ENCODE measurements at places on chromosomes 2 and 18.
A peak's percentile ranks its signal among the peaks of the same experiment; 100 is the strongest.

DNA sequence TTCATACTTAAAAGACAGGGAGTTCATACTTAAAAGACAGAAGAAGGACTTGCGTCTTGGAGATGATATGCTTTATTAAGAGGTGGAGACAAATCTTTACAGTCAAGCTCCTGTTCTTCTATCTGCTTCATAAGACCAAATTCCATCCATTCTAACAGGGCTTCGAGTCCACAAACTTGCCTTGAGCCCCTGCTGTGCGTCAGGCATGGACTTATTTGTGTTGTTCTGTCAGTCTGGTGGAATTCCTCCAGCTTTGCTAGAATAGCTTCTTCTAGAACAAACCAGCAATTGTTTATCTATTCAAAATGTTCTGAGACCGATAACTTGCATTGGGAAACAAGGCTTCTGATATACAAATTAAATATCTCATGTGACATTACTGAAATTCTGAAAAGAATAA, 73.9 kb upstream of the SOX11 start:
- DNase-seq = peak; percentile 38

DNA sequence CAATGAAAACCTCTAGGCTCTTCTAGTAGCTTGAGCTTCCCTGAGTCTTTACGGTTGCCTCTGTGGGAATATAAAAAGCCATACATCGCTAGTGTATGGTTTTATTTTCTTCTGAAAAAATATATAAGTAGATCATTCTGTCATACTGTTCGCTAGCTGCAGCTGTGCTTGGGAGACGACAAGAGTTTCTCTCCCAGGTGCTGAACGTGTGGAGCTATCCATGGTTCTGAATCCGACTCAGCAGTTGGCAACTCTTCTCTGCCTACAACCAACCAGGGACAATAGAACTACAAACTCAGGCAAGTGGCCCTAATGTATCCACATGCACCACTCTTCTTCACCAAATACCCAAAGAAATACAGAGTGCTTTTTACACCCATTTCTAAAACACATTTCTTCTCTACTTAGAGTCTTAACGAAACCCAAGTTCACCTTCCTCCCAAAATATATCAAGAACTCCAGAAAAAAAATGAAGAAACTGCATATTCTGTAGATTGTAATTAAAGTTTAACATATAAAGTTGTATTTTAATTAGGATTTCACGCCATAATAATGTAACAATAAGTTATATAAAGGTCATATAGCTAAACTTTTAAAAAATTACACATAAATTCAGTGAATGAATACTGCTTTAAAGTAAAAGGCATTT, 2.2 kb upstream of the KCNH7 start:
- peak; percentile 64 for DNase-seq

GRCh38 chr2:26173776-26174482, 1.0 kb downstream of the GAREM2 start:
- DNase-seq = no peak

DNA sequence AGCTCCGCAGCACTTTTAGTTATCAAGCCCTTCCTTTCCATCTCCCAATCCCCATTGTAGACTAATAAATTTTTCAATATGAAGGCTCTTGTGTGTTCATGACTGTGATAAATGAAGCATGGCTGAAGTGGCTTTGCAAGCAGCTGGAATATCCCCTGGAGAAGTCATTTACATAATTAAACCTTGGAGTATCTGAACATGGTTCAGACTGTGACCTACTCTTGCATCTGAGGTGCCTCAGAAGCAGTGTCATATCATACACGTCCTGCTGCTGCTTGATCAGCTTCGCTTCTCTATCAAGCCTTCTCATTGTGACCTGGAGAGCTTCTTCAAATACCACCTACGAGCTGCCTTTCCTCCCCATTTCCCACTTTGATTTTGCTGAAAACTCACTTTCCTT, 48.4 kb upstream of the ZNF397 start:
- no peak for DNase-seq

GRCh38 chr2:50872543-50872942, 159.4 kb downstream of the NRXN1 start:
- DNase-seq = no peak

DNA sequence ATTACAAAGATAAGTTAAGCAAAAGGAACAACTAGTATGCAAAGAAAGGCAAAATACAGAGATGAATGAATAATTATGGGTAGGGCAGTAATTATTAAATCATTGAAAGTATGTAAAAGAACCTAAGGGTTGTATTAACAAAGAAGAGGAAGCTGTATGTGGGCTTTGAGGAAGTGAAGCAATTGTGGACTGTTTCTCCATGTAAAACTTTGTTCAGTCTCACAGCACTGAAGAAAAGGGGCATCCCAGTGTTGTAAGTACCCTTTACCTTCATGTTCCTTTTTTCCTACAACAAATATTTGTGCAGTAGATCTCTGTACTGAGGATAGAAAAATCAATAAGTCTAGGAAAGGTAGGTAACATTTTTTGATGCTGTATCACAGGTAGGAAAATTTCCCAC, 388.7 kb upstream of the NRP2 start:
- DNase-seq = no peak

GRCh38 chr2:39646267-39646666, 19.4 kb upstream of the TMEM178A start:
- DNase-seq = no peak

GRCh38 chr2:179336782-179337534, 72.3 kb upstream of the SESTD1 start:
- DNase-seq = peak; percentile 87

- no peak for DNase-seq
Observed at GRCh38 chr2:228738671-228739380, 532.3 kb downstream of the PID1 start.

- DNase-seq = no peak
Observed at GRCh38 chr2:118012778-118013177, 1.1 kb downstream of the CCDC93 start.

DNA sequence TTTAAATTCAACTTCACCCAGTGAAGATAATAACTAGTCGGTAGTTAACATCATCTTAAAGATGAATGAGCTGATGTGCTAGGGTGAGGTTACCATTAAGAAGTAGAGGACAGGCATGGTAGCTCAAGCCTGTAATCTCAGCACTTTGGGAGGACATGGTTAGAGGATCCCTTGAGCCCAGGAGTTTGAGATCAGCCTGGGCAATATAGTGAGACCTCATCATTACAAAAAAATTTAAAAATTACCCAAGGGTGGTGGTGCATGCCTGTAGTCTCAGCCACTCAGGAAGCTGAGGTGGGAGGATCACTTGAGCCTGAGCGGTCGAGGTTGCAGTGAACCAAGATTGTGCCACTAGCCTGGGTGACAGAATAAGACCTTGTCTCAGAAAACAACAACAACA, 4.7 kb downstream of the GALNT5 start:
- no peak for DNase-seq

All from fibroblast of skin of scalp (primary cell).